ENCODE measurements at places on chromosomes 6 and 20.

DNA sequence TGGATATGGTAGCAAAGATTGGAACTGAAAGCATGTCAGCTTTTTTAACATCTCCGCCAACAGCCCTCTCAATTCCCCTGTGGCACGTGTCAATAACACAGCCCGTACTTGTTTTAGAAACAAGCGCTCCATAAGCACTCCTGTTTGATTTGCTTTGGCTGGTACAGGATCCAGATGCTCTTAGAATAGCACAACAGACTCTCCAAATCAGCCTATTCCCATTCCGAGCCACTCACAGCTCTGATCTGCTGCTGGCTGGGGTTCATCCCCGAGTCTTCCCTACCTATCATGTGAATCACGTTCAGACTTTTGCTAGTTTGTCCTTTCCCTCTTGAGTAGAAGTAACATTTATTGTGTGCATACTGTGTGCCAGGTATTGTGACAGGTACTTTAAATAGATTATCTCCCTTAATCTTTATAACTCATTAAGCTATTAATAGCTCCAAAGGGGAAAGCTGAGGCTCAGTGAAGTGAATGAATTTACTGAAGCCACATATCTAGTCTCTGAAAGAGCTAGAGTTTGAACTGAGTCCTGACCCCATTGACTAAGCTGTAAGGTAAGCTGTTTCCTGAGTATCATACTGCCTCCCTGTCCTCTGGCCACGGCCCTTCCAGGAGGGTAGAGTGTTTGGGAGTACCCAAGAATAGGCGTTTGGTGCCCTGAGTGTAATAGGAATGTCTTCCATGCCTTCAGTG lies 46.7 kb downstream of the RALY start:
- DNase-seq = no peak

- no peak for DNase-seq
Observed at GRCh38 chr6:18329776-18330175, 57.4 kb upstream of the RNF144B start.

GRCh38 chr6:55049866-55050265 lies 124.4 kb upstream of the HCRTR2 start:
- no peak for DNase-seq

DNA sequence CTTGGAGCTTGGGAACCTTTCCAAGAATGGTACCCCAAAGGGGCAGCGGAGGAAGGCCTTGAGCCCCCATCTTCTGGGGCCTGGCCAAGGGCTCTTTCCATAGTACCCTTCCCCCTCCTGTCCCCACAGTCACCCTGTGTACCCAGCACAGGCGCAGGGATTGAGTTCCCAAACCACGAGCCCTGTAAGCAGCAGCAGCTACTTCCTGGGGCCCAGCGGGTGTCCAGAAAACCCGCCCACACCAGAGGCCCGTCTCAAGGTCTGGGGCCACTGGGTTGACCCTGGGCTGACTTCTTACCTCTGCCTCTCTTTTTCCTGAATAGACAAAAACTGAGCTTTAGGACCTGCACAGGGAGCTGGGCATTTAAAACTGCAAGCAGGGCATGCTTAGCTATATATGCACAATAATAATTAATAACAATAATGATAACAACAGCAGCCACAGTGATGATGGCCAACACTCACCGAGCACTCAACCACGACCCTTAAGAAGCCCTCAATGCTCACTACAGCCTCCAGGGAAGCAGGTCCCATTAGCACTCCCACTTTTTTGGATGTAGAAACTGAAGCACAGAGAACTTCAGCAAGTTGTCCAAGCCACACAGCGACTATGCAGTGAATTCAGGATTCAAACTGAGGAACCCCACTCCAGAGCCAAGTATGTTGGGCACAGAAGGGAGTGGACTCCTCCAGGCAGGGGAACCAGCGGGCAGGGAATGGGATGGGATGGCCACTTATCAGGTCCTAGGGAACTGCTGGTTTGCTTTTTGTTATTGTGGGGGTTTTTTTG lies 14.5 kb downstream of the NOL4L start:
- DNase-seq = no peak

- DNase-seq = no peak
Observed at GRCh38 chr20:37293301-37293943, 4.0 kb downstream of the MANBAL start.

DNA sequence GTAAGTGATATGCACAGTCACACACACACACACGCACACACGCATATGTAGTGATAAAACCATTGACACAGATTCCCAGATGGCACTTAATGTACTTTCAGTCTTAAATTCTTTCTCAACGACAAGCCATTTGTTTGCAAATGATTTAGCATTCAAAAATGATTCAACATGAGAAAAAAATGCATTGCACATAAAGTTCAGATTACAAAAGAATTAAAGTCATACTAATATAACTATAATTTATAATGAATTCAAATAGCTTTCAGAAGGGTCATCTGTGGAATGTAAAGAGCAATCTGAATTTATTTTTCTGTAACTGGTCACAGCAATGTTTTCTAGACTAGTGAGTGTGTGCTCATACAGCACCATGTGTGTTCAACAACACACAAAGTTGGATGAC lies 521.6 kb upstream of the ZNF337 start:
- peak; percentile 47 for DNase-seq
